ENCODE measurements at places on chromosomes 5 and 9.

DNA sequence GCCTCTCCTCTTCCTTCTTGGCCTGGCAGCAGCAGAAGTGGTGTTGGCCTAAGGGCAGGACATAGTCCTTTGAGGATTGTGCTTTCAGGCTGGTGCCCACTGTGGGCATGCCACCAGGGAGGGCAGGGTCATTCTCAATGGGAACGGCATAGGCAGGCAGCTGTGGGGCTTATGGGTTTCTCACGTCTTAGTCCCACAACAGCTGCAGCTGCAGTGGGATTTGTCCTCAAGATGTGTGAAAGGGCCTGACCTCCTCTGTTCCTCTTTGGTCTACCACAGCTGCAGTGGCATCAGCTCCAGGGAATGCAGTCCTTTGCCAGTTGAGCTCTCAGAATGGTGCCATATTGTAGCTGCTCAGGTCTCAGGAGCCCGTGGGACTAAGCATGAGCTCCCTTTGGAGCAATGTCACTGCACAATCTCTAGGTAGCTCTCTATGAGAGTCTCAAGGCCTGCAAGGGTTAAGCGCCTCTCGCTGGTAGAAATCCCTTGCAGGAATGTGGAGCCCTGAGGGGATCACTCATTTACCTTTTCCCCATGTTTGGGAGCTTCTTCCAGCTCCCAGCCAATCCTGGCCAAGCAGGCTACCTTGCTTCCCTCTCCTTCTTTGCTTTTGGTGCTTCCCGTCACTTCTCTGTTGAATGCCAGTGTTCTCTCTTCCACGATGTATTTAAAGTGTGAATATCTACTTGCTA is 104.8 kb downstream of the GNA14 start:
- no peak for DNase-seq

GRCh38 chr9:102767076-102767475 is 228.1 kb upstream of the CYLC2 start:
- no peak for DNase-seq

DNA sequence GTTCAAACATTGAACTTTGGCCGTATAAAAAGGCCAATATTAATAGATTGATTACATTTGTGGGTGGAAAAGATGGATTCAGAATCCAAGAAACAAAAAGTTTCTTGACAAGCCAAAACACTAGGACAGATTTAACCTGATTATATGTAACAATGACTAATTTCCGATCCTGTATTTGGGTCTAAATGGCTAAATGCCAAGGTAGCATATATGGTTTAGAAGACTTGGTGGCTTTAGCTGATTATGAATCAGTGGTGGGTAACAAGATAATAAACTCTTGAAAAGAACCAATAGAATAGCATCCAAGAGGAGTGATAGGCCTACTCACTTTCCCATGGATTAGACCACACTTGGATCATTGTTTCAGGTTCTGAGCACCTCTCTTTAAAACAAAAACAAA is 21.8 kb upstream of the ANP32B start:
- no peak for DNase-seq

- no peak for DNase-seq
Observed at GRCh38 chr5:135654761-135655467, 76.1 kb upstream of the CXCL14 start.

GRCh38 chr5:134327327-134327726 is 39.6 kb downstream of the CDKL3 start:
- DNase-seq: no peak

- DNase-seq: no peak
Observed at GRCh38 chr5:82684165-82684564, 393.0 kb downstream of the TMEM167A start.

- no peak for DNase-seq
Observed at GRCh38 chr5:9905661-9906060, 275.5 kb upstream of the TAS2R1 start.

GRCh38 chr5:130323804-130324454 is 419.7 kb downstream of the CHSY3 start:
- no peak for DNase-seq

GRCh38 chr9:15248081-15248480 is 58.9 kb downstream of the TTC39B start:
- DNase-seq: no peak

DNA sequence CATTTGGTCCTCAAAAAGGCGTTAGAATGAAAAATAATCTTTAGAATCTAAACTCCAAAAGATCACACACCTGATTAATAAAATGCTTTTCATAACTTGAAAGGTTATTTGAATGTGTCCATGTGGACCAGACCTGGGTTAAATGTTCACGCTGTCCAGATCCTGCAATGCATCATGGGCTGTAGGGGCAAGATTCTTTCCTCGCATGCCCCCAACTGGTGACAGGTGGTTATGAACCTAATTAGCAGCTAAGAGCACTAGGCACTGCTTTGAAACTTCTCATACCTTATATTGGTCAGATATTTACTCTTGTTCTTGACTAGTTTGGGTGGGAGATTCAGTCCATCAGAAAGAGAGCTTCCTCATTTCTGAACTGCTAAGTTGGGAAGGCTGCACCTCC is 19.3 kb upstream of the PIP5K1B start:
- DNase-seq: no peak

- no peak for DNase-seq
Observed at GRCh38 chr5:169781420-169782345, 144.6 kb downstream of the DOCK2 start.

GRCh38 chr9:69937360-69937759 is 106.3 kb upstream of the MAMDC2 start:
- DNase-seq: no peak

GRCh38 chr5:155729684-155730059 is 597.3 kb upstream of the SGCD start:
- DNase-seq: no peak

All from stimulated activated CD4-positive, alpha-beta T cell treated with anti-CD3 and anti-CD28 coated beads, Interleukin-1b, Interleukin-23, amount 100 ng/mL, for 1 hour (primary cell).